ENCODE measurements at places on chromosomes 2 and 18. TPM values are rescaled to one million over a fixed set of nuclear protein-coding genes. Genes with fewer than 3 reads are reported as not detected.

DNA sequence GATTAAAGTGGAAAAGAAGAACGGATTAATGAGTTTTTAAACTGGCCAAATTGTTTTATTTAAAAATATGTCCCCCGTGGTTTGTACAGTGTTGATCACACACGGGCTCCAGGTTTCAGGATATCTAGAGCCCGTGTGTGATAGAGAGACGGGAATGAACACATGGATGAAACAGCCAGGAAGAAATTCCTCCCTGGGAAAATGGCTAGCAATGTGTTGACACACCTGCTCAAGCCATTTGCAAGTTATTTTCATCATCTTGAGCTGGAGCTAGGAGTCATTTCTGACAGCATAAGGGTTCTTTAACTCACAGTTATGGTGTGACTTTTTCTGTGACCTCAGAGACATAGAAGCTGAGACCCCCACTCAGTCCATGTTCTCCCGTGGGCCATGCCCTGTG, 81.6 kb downstream of the LRRFIP1 start:
- no peak overlapping the region for H3K27ac ChIP-seq
- peaks cover 20% of the 10 kb centered on the region for H3K4me1 ChIP-seq
- no peak for DNase-seq
- H3K36me3 ChIP-seq, result peaks cover 20% of the 10 kb centered on the region
- no peak overlapping the region for H3K4me3 ChIP-seq
- no peaks in the 10 kb centered on the region for H3K27me3 ChIP-seq

DNA sequence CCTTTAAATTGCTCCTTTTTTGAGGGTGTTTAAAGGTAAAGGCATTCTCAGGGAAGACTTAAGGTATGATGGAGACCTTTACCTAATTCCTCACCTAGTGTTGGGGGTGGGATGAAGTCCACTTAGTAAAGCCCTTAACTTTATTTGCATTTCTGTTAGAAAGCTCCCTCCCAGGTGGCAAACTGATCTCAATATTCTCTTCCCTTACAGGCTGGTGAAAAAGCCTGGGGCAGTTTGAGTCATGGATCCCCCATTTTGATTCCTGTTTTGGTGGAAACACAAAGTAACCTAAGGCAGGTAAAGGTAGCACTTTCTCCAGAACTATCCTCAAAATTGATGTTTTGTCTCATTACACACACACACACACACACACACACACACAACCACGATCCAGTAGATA, 33.8 kb upstream of the HNRNPA3 start:
- H3K4me1 ChIP-seq, result peaks cover 8% of the 10 kb centered on the region
- no peak overlapping the region for H3K4me3 ChIP-seq
- peaks cover 6% of the 10 kb centered on the region for H3K27me3 ChIP-seq
- DNase-seq, result no peak
- H3K36me3 ChIP-seq, result no peaks in the 10 kb centered on the region

DNA sequence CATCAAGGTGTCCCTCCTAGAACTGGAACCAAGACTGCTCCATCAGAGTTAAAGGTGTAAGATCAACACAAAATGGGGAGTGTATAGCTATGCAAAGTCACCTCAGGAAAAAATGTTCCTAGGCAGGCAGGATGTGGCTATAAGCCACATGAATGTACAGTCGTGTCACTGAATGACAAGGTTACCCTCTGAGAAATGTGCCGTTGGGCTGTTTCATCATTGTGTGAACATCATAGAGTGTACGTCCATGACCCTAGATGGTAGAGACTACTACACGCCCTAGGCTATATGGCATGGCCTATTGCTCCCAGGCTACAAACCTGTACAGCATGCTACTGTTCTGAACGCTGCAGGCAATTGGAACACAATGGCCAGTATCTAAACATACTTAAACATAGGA, 24.5 kb downstream of the TYMS start:
- H3K27me3 ChIP-seq, result no peaks in the 10 kb centered on the region
- no peak overlapping the region for H3K4me3 ChIP-seq
- DNase-seq, result no peak
- H3K36me3 ChIP-seq, result peaks cover 3% of the 10 kb centered on the region

- no peaks in the 10 kb centered on the region for H3K4me1 ChIP-seq
- no peak for DNase-seq
Measured at GRCh38 chr18:45412577-45412976, 202.7 kb upstream of the SLC14A2 start.

DNA sequence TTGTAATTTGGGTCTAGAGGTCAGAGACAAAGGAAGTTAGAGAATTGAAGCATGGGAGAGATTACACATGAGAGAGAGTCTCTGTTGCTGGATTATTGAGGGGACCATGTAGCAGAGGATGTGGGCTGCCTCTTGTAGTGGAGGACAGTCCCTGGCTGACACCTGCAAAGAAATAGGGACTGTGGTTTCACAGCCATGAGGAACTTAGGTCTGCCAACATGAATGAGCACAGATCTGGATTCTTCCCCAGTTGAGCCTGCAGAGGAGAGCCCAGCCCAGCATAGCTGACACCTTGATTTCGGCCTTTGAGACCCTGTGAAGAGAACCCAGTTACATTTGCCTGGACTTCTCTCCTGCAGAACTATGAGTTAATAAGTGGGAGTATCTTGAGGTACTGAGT, 179.5 kb upstream of the TWIST2 start:
- H3K4me1 ChIP-seq, result no peaks in the 10 kb centered on the region
- no peak overlapping the region for H3K27ac ChIP-seq
- DNase-seq, result peak; percentile 19
- H3K27me3 ChIP-seq, result peaks cover 9% of the 10 kb centered on the region
- no peak overlapping the region for H3K4me3 ChIP-seq

- no peak overlapping the region for H3K27ac ChIP-seq
- no peak overlapping the region for H3K4me3 ChIP-seq
- no peaks in the 10 kb centered on the region for H3K27me3 ChIP-seq
- H3K4me1 ChIP-seq, result peaks cover 43% of the 10 kb centered on the region
Measured at GRCh38 chr2:224944707-224945547, 97.3 kb downstream of the DOCK10 start.

DNA sequence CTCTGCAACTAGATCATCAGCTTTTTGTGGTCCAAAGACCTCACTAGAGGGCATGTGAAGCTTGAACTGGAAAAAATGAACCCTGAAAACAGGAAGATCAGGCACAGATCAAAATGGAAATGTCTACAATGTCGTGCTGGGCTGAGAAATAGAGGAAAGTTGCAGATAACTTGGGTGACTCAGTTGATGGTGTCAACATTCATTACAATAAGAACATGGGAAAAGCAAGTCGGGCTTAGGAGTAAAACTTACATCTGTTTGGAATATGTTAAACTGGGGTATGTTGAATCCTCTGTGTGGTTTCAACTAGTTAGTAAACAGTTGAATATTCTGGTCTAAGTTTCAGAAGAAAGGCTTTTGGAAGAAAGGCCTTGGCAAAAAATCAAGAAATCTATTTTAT, 940.4 kb downstream of the ERBB4 start:
- no peak for DNase-seq
- H3K27me3 ChIP-seq, result no peaks in the 10 kb centered on the region
- no peaks in the 10 kb centered on the region for H3K36me3 ChIP-seq
- H3K27ac ChIP-seq, result no peak overlapping the region
- H3K4me1 ChIP-seq, result no peaks in the 10 kb centered on the region

GRCh38 chr2:240871071-240871958, 2.7 kb downstream of the AGXT start:
- peaks cover 21% of the 10 kb centered on the region for H3K27me3 ChIP-seq
- H3K36me3 ChIP-seq, result no peaks in the 10 kb centered on the region
- no peak overlapping the region for H3K4me3 ChIP-seq
- H3K27ac ChIP-seq, result no peak overlapping the region
- DNase-seq, result no peak

- no peak for DNase-seq
- no peaks in the 10 kb centered on the region for H3K27me3 ChIP-seq
- peaks cover 5% of the 10 kb centered on the region for H3K4me1 ChIP-seq
Measured at GRCh38 chr2:107111623-107112022, 225.7 kb upstream of the ST6GAL2 start.

GRCh38 chr18:49481907-49482306, 5.1 kb downstream of the C18orf32 start:
- no peaks in the 10 kb centered on the region for H3K27me3 ChIP-seq
- H3K36me3 ChIP-seq, result peaks cover 28% of the 10 kb centered on the region
- no peak overlapping the region for H3K4me3 ChIP-seq
- peaks cover 22% of the 10 kb centered on the region for H3K4me1 ChIP-seq

DNA sequence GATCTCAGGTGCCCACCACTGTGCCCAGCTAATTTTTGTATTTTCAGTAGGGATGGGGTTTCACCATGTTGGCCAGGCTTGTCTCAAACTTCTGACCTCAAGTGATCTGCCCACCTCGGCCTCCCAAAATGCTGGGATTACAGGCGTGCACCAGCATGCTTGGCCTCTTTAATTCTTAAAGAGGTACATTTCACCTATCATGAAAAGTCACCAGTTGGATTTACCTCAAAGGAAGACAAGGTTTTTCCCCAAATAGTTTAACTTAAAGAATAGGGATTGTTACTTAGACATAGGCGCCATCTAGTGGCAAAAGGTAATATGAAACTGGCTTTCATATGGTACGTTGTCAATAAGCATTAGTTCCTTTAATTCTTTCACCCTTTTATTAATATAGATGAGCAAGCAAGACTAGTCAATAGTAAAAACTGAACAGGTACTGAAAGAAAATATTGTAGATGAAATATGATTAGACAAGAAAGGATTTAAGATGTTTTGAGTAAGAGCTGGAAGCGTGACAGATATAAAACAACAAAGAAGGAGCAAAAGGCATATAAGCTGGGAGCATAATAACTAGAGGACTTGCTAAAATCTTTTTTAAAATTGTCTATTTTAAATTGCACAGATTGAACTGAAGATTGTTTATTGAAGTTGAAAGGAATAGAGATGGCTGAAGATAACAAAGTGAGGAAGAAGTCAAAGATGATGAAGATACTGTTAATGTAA, 35.0 kb upstream of the PSMD14 start:
- H3K4me3 ChIP-seq, result no peak overlapping the region
- DNase-seq, result no peak
- H3K36me3 ChIP-seq, result no peaks in the 10 kb centered on the region

DNA sequence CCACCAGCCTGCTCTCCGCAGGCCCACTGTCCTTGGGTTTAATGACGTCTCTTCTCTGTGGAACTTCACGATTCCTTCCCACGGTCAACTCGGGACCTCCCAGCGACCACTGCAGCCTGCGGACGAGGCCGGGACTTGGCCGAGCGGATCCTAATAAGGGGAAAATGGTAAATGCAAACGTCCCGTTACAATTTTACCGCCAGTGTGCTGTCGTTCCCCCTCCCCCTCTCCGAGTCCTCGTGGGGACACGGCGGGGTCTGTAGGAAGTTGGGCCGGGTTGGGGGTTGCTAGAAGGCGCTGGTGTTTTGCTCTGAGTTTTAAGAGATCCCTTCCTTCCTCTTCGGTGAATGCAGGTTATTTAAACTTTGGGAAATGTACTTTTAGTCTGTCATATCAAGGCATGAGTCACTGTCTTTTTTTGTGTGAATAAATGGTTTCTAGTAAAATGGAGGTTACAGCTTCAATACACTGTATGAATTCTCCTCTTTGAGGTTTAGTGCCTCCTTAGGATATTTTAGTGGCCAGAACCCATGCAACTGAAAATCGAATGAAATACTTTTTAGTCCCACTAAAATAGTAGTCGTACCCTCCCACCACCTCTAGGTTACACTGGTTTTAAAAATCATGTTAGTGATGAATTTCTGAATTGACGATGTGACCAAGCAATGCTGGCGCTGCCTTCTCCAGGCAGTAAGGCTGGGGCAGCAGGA, 2.3 kb downstream of the HOXD11 start:
- peaks cover 83% of the 10 kb centered on the region for H3K27me3 ChIP-seq
- H3K4me3 ChIP-seq, result no peak overlapping the region
- no peaks in the 10 kb centered on the region for H3K36me3 ChIP-seq
- peaks cover 25% of the 10 kb centered on the region for H3K4me1 ChIP-seq
- DNase-seq, result no peak
- H3K27ac ChIP-seq, result no peak overlapping the region

Gene CYP26B1
- 0.89 TPM for total RNA-seq

Gene CPLX4
- total RNA-seq, result not detected

Gene EVX2
- total RNA-seq, result not detected

Gene RAB17
- 3.9 TPM for total RNA-seq

Gene LCT
- total RNA-seq, result not detected

Gene HNRNPLL
- 63.0 TPM for total RNA-seq

Gene UGT1A9
- not detected for total RNA-seq
